ENCODE measurements at places on chromosomes 3 and 15. TPM values are rescaled to one million over a fixed set of nuclear protein-coding genes. Genes with fewer than 3 reads are reported as not detected.

- no peak overlapping the region for H3K27ac ChIP-seq
- H3K4me3 ChIP-seq: no peak overlapping the region
- H3K27me3 ChIP-seq: no peaks in the 10 kb centered on the region
- DNase-seq: no peak
- H3K36me3 ChIP-seq: no peaks in the 10 kb centered on the region
Observed at GRCh38 chr3:33174711-33175414, 43.7 kb downstream of the SUSD5 start.

DNA sequence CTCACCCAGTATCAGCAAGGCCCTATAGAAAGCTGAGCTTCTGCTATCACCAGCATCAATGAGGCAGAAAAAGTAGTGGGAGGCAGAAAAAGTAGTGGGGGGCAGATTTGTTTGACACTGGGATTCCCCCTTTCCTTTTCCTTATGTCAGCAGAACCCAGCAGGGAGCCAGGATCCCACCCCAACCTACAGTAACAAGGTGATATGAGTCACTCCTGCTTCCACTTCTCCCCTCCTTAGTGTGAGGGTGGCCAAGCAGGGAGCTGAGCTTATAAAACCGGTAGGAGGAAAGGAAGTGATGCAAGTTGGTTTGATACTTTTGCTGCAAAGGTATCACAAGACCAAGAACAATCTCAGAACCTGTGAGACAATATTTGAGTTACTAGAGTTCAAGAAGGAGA is 128.7 kb downstream of the SCAPER start:
- no peak for DNase-seq
- H3K4me3 ChIP-seq: no peak overlapping the region
- no peaks in the 10 kb centered on the region for H3K27me3 ChIP-seq
- H3K4me1 ChIP-seq: no peaks in the 10 kb centered on the region

DNA sequence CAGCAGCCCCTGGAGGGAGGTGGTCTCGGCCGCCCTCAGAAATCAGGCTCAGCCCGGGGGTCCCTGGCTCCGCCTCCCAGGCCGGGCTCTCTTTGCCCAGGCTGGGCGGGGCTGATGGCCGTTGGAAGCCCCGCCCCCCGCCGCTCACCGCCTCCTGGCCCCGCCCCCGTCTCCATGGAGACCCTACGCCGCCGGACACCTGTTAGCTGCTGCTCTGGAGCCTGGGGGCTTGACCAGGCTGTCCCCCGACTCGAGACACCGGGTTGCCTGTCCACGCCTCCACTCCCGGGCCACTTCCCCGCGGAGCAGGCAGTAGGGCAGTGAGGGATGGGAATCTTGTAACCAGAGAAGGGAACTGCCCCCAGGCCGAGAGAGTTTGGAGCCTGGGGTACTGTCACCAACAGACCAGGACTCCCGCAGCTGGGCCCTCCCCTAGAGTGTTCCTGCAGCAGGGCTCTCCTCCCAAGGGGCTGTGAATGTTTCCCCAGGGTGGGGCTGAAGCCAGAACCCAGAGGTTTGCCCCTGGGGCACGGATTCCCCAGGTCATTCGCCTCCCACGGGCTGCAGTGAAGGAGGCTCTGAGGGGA is 27.8 kb upstream of the RPL32 start:
- no peak for DNase-seq
- H3K4me3 ChIP-seq: no peak overlapping the region
- no peaks in the 10 kb centered on the region for H3K36me3 ChIP-seq
- no peak overlapping the region for H3K27ac ChIP-seq

DNA sequence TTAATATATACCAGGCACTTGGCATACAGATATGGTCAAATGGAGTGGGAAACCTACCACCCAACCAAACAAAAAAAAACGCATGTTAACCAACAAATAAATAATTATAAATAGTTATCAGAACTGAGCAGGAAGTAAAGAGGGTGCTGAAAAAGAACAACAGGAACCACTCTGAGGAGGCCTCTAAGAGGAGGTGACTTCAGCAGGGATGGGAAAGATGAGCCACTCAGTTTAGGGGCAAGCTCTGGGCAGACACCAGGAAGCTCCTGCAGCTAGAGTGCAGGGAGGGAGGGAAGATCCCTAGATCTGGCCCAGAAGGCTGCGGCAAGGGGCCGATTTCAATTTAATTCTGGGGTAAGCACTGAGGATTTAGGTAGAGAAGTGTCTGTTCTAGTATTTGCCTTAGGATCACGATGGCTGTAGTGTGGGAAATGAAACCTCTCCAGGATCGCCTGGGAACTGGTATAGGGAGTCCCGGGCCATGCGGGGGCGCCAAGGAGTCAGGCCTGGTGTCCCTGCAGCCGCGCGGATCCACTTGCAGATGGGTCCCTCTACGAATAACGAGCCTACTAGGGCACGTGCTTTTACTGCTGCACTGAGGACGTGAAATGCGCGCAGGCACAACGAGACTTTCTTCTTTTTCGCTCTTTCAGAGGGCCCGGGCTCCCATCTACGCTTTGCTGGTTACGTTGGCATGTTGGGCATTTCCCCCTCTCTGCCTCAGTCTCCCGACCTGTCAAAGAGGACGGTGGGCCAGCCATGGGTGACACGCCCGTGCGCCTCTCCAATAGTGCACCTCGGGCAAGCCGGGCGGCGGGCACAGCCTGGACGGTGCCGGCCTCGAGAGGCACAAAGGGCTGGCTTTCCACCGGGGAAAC is 1.5 kb upstream of the LIMD1 start:
- no peaks in the 10 kb centered on the region for H3K27me3 ChIP-seq
- peaks cover 39% of the 10 kb centered on the region for H3K4me1 ChIP-seq
- no peaks in the 10 kb centered on the region for H3K36me3 ChIP-seq

DNA sequence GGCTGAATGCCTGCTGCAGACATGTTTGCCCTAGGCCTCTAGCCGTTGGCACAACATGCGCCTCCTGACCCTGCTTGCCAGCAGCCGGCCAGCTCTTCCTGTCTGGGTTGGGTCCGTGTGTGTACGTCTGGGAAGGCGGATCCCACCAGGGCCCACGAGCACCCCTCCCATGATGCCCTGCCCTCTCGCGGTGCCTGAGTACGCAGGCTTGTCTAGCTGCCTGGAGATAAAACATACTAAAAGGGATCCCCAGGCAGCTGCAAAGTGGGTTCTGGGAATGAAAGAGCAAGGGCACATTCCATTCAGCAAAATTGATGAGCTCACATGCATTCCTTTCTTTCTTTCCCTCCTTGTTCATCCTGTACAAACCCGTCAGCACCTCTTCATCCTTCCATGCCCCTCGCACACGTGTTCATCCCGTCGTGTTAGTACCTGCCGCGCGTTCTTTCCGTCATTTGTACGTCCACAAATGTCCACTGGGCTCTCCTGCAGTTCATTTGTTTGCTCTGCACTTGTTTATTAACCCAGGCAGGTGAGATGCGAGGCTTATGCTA is 74.3 kb downstream of the FBLN2 start:
- no peak overlapping the region for H3K27ac ChIP-seq
- DNase-seq: no peak
- H3K4me3 ChIP-seq: no peak overlapping the region
- H3K27me3 ChIP-seq: no peaks in the 10 kb centered on the region
- peaks cover 23% of the 10 kb centered on the region for H3K36me3 ChIP-seq
- peaks cover 10% of the 10 kb centered on the region for H3K4me1 ChIP-seq

- H3K36me3 ChIP-seq: no peaks in the 10 kb centered on the region
- DNase-seq: no peak
- H3K4me1 ChIP-seq: no peaks in the 10 kb centered on the region
Observed at GRCh38 chr3:169871129-169871886, 1.6 kb upstream of the LRRC31 start.

DNA sequence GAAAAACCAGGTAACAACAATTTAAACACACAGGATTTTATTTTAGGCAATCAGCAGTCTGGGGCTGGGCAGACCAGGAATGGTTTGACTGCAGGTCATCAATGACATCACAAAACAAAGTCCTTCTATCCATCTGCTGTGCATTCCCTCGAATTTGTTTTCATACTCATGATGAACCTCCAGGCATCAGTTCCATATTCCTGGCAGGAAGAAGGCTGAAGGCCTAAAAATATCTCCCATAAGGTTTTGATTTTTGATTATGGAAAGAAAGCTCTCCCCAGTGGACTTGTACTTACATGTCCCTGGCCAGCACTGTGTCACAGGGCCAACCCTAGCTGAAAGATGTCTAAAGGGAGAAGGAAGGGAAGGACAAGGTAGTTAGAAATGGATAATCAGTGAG is 107.4 kb downstream of the PEAK1 start:
- no peaks in the 10 kb centered on the region for H3K36me3 ChIP-seq
- H3K27me3 ChIP-seq: no peaks in the 10 kb centered on the region
- DNase-seq: no peak

GRCh38 chr3:153960458-153961074 is 160.6 kb upstream of the ARHGEF26 start:
- H3K4me3 ChIP-seq: no peak overlapping the region
- H3K27ac ChIP-seq: no peak overlapping the region
- no peaks in the 10 kb centered on the region for H3K4me1 ChIP-seq
- no peak for DNase-seq

GRCh38 chr15:82554351-82554750 is 14.1 kb upstream of the RPS17 start:
- peak overlapping the region; percentile 10 for H3K27ac ChIP-seq
- no peaks in the 10 kb centered on the region for H3K36me3 ChIP-seq
- no peak for DNase-seq
- H3K27me3 ChIP-seq: no peaks in the 10 kb centered on the region

DNA sequence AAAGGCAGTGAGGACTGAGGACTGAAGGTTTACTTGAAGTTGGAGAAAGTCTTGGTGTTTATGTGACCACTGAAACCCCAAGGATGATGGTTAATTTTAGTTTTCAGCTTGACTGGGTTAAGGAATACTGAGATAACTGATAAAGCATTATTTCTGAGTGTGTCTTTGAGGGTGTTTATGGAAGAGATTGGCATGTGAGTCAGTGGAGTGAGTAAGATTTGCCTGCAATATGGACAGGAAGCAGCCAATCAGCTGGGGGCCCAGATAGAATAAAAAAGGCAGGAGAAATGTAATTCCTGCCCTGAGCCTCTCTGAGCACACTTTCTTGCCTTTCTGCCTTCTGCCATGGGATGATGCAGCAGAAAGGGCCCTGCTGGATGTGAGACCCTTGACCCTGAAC is 92.4 kb downstream of the KBTBD8 start:
- H3K36me3 ChIP-seq: no peaks in the 10 kb centered on the region
- no peaks in the 10 kb centered on the region for H3K4me1 ChIP-seq
- H3K27me3 ChIP-seq: no peaks in the 10 kb centered on the region
- no peak overlapping the region for H3K27ac ChIP-seq
- H3K4me3 ChIP-seq: no peak overlapping the region
- DNase-seq: no peak

GRCh38 chr3:173618703-173619102 is 221.2 kb downstream of the NLGN1 start:
- no peak overlapping the region for H3K27ac ChIP-seq
- H3K4me1 ChIP-seq: no peaks in the 10 kb centered on the region
- no peak for DNase-seq
- no peaks in the 10 kb centered on the region for H3K27me3 ChIP-seq
- H3K4me3 ChIP-seq: no peak overlapping the region
- H3K36me3 ChIP-seq: no peaks in the 10 kb centered on the region

DNA sequence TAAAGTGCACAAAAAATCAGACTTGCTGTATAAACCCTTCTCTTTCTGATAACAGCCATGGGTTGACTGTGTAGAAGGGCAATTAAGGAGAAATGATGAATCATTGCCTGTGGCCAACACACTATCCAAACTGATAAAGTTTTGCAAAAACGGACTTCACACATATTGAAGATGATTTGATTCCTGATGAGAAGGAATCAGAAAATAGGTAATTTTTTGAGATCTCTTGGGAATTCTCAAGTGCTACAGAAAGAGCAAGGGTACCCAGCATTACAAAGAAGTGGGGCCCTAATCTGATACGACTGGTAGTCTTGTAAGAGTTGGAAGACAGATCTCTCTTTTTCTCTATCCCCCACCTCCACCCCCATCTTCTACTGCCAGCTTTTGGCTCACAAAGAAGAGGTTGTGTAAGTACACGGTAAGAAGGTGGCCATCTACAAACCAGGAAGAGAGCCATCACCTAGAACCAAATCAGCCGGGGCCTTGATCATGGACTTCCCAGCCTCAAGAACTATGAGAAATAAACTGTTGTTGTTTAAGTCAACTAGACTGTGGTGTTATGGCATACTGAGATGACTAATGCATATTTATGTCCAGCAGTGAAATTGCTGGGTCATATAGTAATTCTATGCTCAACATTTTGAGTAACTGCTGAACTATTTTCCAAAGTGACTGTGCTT is 254.7 kb downstream of the EDEM1 start:
- no peaks in the 10 kb centered on the region for H3K4me1 ChIP-seq
- no peak overlapping the region for H3K4me3 ChIP-seq
- H3K27ac ChIP-seq: no peak overlapping the region
- no peaks in the 10 kb centered on the region for H3K36me3 ChIP-seq
- no peak for DNase-seq

DNA sequence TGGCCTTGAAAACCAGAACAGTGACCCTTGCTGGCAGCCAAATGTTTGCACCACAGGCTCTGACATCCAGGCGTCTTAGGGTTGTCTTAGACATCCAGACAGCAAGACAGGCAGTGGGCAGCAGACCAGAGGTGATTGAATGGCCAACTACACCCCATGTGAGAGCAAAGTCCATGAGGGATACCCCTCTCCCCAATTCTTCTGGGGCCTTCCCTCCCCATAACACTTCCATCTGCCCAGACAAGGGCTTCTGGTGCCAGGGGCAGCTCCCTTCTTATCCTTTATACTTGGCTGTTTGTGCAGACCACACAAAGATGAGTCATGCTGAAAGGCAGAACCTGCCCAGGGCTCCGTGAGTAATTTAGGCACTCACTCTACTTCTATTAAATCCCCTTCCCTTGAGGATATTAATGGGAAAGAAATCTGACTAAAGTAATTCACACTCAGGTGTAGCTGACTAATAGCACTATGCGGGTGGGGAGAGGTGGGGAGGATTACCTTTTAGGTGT is 257.9 kb downstream of the UACA start:
- H3K4me3 ChIP-seq: no peak overlapping the region
- peaks cover 40% of the 10 kb centered on the region for H3K4me1 ChIP-seq
- no peaks in the 10 kb centered on the region for H3K36me3 ChIP-seq
- DNase-seq: no peak

DNA sequence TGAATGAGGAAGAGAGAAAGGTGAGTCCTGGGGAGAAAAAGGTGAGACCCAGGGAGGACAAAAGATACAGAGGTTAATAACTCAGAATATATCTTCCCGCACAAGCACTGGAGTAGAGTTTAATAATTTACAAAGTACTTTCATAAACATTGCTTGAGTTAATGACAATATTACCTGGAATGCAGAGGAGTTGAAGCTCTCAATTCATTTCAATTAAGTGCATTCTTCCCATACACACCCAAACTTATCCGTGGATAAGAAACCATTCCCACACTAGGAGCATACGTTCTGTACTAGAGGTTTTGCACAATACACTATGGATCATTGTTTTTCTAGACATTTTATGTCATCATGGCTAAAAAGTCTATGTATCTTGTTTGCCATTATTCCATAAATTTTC is 23.3 kb upstream of the KNG1 start:
- no peaks in the 10 kb centered on the region for H3K27me3 ChIP-seq
- no peak overlapping the region for H3K4me3 ChIP-seq
- no peaks in the 10 kb centered on the region for H3K4me1 ChIP-seq
- no peak overlapping the region for H3K27ac ChIP-seq
- H3K36me3 ChIP-seq: no peaks in the 10 kb centered on the region

Gene GCSAM
- 1.1 TPM for total RNA-seq

Gene GUCA1C
- total RNA-seq: not detected

Gene CILP
- 8.1 TPM for total RNA-seq

Gene TMCO5A
- not detected for total RNA-seq

Gene MORC1
- total RNA-seq: not detected

All from esophagus squamous epithelium (tissue), 5 donors.